CD4-positive, alpha-beta T cell treated with Interferon gamma for 1 hour (primary cell): ENCODE measurements at places on chromosomes 1 and 21.

GRCh38 chr1:228938537-228938901 lies 203.2 kb downstream of the RHOU start:
- peak; percentile 50 for DNase-seq

DNA sequence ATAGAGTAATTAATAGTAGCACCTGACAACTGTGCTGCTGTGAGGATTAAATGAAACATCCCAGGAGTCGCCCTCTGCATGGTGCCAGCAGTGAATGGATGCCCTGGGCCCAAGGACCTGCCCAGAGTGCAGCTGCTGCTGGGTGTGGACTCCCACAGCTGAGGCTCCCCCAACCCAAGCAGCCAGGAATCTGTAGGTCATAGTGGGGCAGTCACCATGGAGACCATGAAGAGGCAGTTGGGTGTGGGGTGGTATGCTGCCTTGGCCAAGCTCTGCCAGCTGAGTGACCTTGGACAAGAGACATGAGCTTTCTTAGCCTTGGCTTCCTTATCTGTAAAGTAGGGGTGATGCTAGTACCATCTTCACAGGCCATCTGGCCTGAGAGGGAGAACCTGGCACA lies 9.4 kb downstream of the OLIG2 start:
- DNase-seq: no peak

DNA sequence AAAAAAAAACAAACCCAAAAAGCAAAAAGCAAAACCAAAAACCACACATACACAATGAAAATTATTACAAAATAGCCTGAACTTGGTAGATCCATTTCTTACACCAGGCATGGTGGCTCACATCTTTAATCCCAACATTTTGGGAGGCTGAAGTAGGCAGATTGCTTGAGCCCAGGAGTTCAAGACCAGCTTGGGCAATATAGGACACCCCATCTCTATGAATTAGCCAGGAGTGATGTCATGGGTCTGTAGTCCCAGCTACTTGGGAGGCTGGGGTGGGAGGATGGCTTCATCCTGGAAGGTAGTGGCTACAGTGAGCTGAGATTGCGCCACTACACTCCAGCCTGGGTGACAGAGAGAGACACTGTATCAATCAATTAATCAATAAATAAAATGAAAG lies 42.1 kb upstream of the SCAF4 start:
- DNase-seq: no peak

GRCh38 chr21:22993822-22994574 lies 1995.8 kb downstream of the NCAM2 start:
- no peak for DNase-seq

- DNase-seq: no peak
Observed at GRCh38 chr21:44496564-44497550, 41.5 kb downstream of the LRRC3 start.

- DNase-seq: no peak
Observed at GRCh38 chr1:208088319-208088718, 155.9 kb downstream of the PLXNA2 start.

GRCh38 chr1:115564201-115564600 lies 77.6 kb upstream of the VANGL1 start:
- DNase-seq: no peak

DNA sequence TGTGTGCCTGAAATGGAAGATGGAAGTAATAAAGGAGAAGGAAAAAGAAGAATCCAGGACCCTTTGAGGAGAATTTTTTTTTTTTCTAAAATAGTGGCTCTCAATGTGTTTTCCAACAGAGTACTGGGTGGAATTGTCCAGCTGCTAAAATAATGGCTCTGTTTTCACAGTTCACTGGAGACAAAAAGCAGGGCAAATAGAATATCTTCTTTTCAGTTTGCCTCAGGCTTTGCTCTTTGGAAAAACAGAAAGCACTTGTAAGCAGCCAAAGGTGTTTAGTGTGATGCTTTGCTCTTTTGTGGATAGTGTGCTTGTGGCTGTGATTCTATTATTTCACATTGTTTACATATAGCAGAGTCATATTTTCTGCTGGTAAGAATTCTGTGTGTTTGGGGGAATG lies 77.4 kb upstream of the MROH9 start:
- no peak for DNase-seq

- DNase-seq: no peak
Observed at GRCh38 chr1:173878251-173878650, 10.1 kb downstream of the ZBTB37 start.

- DNase-seq: no peak
Observed at GRCh38 chr1:219092206-219092605, 81.5 kb upstream of the LYPLAL1 start.

GRCh38 chr1:43463479-43463878 lies 9.7 kb upstream of the HYI start:
- no peak for DNase-seq

DNA sequence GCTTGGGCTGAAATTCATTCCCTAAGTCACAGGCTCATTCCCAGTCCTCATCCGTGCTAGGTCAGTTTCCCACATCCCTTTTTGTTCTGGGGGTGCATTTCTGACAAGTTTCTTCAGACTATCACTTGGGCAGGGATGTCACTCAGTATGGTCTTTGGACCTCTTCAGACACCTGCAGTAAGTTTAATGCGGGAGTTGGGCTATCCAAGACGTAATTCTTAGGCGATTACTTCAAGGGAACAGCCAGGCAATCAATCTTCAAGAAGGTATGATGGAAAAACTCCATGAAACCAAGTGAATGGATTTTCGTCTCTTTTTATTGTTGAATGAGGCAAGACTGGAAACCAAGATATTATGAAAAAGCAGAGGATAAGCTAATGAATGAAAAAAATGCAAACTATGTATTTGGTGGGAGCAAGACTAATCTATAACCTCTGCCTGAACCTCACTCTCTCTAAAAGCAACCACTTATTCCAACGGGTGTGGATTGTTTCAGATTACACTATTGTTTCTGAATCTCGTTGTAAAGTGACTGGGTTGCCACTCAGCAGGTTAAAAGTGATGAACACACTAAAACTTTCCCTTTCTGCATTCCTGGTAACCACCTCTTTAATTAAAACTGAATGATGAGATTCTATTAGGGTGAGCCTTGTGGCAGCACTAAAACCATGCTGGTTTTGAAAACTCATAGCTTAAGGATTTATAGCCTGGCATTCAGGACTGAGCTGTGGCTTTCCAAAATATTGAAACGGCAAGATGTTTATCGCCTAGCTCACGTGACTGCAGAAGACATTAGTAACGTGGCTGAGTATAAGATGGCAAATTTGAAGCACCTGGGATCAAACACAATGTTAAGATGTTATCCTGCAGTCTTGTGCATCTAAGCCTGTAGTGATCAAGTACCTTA lies 1.1 kb downstream of the RASAL2 start:
- no peak for DNase-seq

- DNase-seq: no peak
Observed at GRCh38 chr1:59532102-59532501, 235.2 kb downstream of the FGGY start.

DNA sequence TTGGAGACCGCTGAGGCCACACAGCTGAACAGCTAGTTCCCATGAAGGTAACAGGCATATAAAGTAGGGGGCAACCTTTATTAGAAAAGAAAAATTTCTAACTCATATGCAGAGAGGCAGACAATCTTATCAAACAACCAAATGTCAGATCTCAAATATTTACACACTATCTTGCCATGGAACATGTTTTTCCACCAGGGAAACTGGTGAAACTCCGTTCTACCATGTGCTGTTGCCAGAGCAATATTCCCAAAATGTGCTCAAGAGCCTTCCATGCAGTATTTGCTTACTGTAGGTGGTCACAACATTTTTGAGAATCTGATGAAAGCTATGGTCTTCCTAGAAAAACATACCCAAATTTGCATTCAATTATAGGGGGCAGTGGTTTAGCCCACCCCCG lies 143.4 kb upstream of the MAGI3 start:
- DNase-seq: no peak

DNA sequence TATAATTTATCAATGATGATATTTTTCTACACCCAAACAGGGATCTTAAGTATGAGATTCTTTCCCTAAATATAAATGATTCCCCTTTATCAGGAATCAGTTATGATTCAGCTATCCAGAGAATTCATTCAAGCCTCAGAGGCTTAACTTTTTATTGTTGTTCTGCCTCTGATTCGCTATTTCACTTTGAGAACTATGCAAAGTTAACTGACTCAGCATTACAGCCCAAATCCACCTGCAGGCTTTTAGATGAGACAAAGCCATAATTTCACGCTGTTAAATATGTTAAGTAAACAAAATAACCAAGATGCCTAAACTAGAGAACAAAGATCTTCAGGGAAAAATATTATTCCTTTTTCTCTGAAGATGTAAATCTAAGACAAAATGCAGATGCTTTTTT lies 8.5 kb downstream of the SCYL3 start:
- DNase-seq: no peak

GRCh38 chr1:25611843-25612242 lies 4.7 kb upstream of the MAN1C1 start:
- DNase-seq: no peak

DNA sequence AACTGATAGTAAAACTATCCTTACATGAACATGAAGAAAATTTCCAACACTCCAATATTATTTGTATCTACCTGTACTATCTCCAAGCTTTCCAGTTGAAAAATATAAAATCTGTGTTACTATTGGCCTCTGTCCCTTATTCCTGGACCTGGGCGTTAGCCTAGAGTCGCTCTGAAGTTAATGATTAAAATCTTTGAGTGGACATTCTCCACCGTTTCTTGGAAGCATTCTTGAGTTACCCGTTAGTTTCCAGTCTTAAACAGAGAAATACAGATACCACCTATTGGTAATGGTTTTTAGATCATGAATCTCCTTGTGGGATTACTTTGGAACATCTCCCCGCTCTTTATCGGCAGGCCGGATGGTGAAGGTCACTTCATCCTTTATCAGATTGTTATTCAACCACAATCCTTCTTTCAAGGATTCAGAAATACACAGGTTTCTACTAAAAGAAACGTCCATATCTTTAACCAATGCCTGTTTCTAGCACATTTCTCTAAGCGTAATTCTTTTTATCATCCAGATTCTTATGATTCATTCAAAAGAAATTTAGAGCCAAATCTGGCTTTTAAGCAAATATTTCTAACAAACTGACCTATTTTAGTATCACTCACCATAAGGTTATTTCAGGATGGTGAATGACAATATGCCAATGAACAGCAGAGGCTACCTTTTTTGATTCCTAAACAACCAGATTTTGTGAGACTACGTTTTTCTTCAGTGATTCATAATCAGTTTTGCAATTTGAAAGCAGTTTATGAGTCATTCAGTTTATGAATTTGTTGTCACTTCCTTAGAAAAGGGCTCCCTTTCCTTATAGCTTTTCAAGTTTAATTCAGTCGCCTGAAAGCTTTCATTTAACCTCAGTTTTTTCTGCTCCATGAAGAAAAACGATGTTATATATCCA lies 70.2 kb upstream of the ERRFI1 start:
- DNase-seq: no peak

DNA sequence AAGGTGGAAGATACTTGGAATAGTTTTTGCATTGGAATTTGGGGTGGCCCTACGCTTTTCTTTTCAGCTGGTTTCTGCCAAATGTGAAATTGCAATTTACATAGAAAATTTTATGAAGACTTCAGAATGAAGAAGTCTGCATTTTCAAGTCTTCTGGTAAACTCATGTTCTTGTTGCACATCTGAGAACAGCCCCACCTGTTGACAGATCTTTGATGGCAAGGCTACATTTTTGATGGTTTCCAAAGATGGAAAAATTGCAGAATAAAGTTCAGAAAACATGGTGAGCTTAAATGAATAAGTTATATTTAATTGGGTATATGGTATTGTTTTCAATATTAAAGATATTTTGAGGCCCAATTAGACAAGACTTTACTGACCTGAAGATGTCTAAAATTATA lies 25.4 kb downstream of the OLFM3 start:
- no peak for DNase-seq

- no peak for DNase-seq
Observed at GRCh38 chr21:39673736-39674135, 61.0 kb downstream of the B3GALT5 start.

GRCh38 chr1:188689542-188689941 lies 1788.1 kb downstream of the BRINP3 start:
- no peak for DNase-seq

DNA sequence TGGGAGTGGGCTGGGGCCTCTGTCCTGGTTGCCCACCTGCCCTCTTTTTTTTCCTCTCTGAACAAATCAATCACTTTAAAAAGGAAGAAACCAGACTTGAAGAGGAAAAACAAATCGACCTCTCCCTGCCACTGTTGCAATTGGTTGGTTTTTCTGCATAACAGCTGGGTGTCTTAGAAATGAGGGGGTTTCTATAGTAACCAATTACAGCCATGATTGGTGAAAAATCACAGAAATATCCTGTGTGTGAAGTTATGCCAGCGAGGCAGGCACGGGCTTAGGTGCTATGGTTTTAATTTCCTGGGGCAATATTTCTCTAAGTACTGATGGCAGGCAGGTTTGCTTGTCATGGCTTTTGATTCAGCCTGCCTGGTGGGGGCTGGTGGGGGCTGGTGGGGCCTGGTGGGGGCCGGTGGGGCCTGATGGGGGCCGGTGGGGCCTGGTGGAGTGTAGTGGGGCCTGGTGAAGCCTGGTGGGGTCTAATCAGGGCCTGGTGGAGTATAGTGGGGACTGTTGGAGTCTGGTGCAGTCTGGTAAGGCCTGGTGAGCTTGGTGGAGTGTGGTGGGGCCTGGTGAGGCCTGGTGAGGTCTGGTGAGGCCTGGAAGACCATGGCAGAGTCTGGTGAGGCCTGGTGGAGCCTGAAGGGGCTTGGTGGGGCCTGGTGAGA lies 54.6 kb downstream of the AJAP1 start:
- no peak for DNase-seq

GRCh38 chr1:199529324-199529723 lies 498.2 kb upstream of the NR5A2 start:
- DNase-seq: no peak

DNA sequence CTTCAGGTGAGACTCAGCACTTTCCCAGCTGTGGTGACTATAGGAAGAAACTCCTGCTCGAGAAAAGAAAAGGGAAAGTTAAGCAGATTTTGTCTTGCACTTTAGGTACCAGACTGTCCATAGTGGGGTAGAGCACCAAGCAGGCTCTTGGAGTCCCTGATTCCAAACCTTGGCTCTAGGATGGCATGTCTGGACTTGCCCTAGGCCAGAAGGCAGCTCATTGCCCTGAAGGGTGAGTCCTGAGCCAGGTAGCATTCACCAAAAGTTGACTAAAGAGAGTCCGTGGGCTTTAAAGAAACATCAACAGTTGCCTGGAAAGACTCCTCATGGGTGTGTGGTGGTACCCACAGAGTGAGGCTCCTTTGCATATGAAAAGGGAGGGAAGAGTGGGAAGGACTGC lies 145.2 kb upstream of the SNX7 start:
- no peak for DNase-seq

DNA sequence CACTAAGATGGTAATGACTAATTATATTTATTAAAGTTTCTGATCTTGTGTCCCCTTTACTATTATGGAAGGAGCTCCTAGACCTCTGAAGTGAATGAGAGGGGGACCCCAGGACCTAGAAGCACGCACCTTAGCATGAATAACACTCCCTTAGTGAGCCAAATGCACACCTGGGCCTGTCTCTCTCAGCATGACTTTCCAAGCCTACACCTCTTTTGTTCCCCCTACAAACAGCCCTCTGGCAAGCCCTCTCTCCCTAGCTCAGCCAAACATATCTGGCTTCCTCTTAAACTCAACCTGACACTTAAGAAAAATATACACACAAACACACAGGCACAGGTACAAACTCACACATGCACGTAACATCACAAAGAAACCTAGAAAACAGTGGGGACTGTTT lies 7.3 kb upstream of the CTH start:
- DNase-seq: no peak

- DNase-seq: no peak
Observed at GRCh38 chr1:109793089-109793485, 29.4 kb upstream of the EPS8L3 start.
